Left ventricle myocardium inferior (tissue), 1 donor: ENCODE measurements at places on chromosomes 6 and 20.

DNA sequence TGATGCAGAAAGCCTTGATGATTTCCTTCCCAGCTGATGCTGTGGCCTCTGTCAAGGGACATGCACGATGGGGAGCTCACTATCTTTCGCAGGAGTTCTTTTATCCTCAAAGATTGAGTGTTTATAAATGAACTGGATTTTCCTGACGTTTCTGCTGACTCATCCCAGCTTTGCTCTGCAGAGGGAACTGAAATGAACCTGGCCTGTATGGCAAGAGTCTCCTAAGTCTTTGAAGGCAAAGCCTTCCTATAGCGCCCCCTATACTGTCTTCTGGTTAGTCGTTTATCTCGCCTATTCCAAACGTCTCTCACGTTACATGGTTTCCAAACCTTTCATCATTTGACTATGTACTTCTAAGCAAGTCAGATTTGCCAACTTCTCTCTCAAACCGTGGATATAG lies 565.3 kb downstream of the KIF16B start:
- DNase-seq: no peak

DNA sequence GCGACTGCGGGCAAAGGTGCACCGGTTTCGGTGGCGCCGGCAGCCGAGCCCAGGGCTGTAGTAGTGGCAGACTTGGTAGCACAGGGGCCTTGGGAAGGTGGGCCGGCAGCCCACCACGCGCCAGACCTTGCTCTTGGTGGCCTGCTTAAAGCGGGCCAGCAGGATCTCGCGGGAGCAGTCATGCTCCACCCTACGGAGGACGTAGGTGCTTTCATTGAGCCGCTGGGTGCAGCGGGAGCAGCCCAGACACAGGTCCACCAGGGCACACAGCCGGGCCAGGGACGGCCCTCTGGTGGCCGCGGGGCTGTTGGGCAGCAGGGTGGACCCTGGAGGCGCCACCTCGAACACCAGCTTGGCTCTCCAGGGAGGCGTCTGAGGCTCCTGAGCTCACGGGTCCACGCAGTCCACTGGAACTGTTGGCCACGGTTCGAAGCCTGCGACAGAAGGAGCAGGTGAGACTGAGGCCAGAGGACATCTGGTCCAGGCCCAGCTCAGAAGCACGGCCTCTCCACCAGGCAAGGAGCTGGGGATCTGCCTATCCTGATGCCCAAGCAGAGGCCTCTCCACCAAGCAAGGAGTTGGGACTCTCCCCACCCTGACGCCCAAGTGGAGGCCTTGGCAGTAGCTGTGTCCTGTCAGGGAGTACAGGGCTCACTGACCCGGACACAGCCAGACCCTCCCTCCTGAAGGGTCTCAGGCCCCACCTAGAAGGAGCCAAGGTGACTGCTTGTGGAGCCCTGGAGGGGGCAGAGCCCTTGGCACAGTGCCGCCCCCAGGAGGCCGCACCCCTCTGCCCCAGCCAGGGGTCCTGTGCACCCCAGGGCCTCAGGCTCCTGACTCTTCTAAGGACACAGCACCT lies 1.0 kb downstream of the HELZ2 start:
- no peak for DNase-seq

GRCh38 chr6:16503241-16503775 lies 258.0 kb downstream of the ATXN1 start:
- DNase-seq: no peak

GRCh38 chr20:33684533-33685327 lies 1.5 kb downstream of the E2F1 start:
- no peak for DNase-seq

- DNase-seq: no peak
These were observed 111.8 kb downstream of the ZDHHC14 start for GRCh38 chr6:157492741-157493140.

DNA sequence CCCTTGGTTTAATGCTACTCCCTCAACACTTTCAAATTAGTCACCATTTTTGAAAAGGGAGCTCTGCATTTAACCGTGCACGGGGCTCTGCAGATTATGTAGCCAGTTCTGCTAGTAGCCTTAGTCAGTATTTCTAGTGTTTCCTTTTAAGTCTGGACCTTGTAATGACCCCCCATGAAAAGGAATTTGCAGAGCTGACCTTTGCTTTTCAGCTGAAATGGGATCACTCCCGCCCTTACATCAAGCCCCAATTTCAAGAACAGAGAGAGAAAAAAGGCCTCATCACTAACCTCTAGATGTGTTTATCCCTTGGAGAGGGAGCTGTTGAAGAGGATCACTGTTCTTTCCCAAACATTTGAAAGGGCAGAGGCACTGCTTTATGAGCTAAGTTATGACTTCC lies 490.7 kb upstream of the BTBD3 start:
- no peak for DNase-seq

DNA sequence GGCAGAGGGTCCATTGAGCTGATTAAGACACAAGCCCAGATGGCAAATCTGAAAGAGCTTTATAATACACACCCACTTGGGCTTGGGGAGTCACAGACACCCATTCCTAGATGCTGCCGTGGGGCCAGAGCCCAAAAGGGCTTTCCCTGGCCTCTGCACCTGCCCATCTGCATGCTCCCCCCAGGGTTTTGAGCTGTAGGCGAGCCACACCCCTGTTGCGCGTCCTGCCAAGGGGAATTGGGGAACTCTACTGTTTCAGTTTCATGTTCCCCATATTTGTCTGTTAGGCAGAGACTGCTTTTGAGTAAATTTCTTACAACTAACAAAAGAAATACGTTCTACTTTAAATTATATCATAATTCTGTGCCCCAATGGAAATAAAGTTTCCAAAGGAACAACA lies 52.9 kb upstream of the FNDC1 start:
- DNase-seq: peak; percentile 28

DNA sequence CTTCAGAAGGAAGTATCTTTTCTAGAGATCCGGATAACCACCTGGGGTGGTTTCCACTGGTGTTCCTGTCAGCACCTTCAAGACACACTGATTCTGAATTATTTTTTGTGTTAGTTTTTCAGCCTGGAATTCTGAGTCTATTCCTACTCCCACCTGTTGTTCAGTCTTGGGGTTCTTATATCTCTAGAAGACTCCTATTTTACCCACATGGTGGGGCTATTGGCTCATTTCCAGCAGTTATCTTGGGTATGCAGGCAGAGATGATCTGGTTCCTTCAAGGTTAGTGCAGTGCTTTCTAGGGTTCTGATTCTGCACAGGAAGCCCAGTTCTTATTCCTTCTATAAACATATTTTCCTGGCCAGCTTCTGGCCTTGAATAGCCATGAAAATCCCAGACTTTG lies 175.6 kb upstream of the PDE7B start:
- no peak for DNase-seq

- no peak for DNase-seq
These were observed 19.5 kb downstream of the LRRN4 start for GRCh38 chr20:6034134-6034969.

DNA sequence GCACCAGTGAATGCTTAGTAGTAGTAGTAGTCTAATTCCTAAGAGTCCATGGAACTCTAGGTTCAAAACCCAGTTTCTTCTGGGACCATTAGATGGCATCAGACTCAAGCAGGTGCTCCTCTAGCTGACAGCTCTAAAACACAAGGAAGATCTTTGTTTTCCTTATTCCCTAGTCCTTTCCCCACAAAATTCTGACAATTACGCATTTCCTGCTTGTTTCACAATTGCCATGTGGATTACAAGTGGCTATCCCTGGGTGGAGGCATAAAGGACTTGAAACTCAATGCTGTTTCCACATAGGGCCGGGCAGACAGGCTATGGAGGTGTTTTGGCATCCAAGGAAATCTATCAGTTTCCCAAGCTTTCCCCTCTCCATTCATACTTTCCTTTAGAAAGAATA lies 9.2 kb upstream of the HLA-DOB start:
- DNase-seq: no peak

- no peak for DNase-seq
These were observed 55.8 kb upstream of the HIVEP2 start for GRCh38 chr6:143000811-143001210.

- no peak for DNase-seq
These were observed 136.0 kb downstream of the CCDC170 start for GRCh38 chr6:151629791-151630190.

DNA sequence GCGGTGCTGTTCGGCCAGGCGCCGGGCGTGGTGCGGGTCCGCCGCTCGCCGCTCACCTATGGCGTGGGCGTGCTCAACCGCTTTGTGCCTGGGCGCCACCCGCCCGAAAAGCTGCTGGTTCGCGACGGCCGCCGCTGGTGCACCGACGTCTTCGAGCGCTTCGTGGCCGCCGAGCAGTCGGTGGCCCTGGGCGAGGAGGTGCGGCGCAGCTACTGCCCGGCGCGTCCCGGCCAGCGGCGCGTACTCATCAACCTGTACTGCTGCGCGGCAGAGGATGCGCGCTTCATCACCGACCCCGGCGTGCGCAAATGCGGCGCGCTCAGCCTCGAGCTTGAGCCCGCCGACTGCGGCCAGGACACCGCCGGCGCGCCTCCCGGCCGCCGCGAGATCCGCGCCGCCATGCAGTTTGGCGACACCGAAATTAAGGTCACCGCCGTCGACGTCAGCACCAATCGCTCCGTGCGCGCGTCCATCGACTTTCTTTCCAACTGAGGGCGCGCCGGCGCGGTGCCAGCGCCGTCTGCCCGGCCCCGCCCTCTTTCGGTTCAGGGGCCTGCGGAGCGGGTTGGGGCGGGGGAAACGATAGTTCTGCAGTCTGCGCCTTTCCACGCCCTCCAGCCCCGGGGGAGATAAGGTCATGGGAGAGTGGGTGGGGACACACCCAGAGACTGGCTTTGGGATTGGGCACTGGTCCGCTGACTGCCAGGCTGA lies 15.7 kb downstream of the ADISSP start:
- peak; percentile 70 for DNase-seq
